Stimulated activated CD8-positive, alpha-beta memory T cell treated with anti-CD3 and anti-CD28 coated beads, Interleukin-2, amount 100 ng/mL, for 48 hours (primary cell): ENCODE measurements at places on chromosomes 5 and 9.

DNA sequence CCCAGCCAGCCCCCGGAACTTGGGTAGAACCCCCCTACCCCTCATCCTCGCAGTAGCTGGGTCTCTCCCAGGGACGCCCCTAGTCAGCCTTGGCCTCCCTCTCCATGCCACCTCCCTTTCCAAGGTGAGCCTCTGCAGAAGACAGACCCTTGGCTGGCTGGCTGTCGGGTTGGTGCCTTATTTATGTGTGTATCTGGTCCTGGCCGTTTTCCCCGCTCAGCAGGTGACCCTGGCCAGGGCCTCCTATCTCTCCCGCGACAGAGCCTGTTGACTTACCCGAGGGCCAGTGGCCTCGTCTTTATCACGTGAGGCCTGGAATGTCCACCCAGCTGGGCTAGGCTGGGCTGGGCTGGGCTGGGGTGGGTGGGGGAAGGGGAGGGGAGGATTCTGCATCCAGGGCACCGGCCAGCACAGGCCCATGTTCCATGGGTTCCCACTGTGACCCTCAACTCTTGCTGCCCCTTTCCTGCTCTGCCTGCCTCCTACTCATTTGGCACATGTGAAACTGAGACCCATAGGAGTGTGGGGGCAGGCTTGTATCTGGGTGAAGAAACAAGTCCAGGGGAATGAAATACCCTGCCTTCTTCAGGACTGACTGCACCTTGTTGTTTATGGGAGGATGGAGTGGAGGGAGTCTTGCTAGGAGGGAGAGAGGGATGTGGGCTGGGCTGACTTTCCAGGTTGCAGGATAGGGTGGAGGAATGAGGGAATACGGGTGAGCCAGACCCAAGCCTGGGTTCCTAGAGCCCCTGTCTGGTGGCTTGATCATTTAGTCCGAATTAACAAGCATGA lies 3.1 kb downstream of the CXXC5 start:
- DNase-seq, result no peak

DNA sequence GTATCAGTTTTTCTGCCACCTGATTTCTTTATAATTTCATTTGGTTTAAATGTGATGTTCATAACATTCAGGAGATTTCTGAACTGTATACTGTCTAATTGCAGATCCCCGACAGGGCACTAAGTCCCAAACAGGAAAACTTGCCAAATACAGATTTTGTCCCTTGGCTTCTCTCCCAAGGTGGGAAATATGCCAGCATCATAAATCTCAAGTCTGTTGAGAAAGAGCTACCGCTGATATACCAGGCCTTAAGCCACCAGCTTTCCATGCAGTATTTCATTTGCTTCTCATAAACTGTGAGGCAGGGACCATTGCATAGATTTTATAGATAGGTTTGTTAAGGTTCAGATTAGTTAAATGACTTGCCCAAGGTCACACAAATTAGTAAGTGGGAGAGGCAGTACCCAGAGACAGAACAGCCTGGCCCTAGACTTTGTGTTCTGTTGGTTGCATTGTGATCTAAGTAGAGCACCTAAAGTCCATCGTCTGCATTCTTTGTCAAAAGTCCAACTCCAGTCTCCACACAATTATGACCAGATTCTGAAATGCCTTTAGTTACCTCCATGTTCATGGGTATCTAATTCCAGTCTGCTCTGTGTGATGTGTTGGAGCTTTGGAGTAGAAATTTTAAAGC lies 16.2 kb downstream of the GPR21 start:
- no peak for DNase-seq

GRCh38 chr9:20095430-20096092 lies 306.7 kb upstream of the SLC24A2 start:
- no peak for DNase-seq

DNA sequence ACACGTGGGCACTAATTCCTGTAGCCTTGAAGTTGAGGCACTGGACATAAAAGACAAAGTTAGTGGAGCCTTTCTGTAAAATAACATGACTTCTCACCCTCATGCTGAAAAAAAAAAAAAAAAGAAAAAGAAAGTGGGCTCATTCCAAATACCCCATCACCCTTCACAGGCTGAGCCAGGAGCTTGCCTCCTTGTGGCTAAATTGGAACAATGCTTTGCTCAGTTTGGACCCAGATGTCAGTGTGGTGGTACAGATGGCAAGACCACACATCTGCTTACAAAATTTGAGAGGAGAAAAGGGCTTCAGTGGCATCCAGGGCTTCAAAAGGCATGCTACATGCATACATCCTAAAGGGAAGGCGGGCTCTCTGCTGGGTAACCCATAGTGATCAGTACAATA lies 342.8 kb downstream of the EBF1 start:
- no peak for DNase-seq

DNA sequence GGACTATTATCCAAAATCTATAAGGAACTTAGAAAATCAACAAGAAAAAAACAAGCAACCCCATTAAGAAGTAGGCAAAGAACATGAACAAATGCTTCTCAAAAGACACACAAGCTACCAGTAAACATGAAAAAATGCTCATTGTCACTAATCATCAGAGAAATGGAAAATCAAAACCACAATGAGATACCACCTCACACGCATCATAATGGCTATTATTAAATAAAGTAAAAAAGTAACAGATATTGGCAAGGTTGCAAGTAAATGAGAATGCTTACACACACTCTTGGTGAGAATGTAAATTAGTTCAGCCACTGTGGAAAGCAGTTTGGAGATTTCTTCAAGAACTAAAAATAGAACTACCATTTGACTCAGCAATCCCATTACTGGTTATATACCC lies 167.0 kb upstream of the DMRTA1 start:
- DNase-seq, result no peak

GRCh38 chr9:137689745-137690529 lies 71.1 kb downstream of the EHMT1 start:
- no peak for DNase-seq

- DNase-seq, result no peak
Measured at GRCh38 chr5:89253666-89254352, 370.8 kb upstream of the MEF2C start.

- DNase-seq, result peak; percentile 44
Measured at GRCh38 chr9:121698627-121699570, 47.5 kb downstream of the DAB2IP start.

GRCh38 chr5:150589862-150590601 lies 50.4 kb upstream of the SYNPO start:
- DNase-seq, result no peak

- no peak for DNase-seq
Measured at GRCh38 chr5:77798456-77798855, 22.3 kb upstream of the TBCA start.

- DNase-seq, result no peak
Measured at GRCh38 chr9:37447111-37447510, 18.1 kb downstream of the ZBTB5 start.

DNA sequence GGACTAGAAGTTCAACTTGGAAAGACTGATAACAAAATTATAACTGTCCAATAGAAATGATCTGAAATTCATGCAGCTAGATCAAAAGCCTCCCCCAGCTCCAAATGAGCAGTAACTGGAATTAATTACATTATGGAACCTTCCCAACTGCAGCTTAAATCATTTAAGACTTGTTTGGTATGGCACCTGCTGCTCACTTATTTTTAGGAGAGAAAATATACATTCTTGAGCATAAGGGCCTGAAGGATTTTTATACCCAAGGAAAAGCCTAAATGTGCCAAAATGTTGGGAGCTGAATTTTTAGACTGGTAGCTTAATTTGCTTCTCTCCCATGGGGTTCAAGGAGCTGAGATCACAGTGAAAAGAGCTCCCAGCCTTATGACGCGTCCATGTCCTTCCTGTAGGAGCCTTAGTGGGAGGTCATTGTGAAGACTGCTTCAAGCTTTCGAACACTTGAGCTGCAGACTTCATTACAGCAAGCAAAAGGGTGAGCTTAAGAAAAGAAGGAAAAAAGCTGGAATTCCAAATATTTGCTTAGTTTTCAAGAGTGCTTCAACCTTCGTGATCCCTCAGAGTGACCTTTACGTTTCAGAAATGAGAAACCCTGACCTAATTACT lies 276.0 kb downstream of the DMAC1 start:
- DNase-seq, result no peak

DNA sequence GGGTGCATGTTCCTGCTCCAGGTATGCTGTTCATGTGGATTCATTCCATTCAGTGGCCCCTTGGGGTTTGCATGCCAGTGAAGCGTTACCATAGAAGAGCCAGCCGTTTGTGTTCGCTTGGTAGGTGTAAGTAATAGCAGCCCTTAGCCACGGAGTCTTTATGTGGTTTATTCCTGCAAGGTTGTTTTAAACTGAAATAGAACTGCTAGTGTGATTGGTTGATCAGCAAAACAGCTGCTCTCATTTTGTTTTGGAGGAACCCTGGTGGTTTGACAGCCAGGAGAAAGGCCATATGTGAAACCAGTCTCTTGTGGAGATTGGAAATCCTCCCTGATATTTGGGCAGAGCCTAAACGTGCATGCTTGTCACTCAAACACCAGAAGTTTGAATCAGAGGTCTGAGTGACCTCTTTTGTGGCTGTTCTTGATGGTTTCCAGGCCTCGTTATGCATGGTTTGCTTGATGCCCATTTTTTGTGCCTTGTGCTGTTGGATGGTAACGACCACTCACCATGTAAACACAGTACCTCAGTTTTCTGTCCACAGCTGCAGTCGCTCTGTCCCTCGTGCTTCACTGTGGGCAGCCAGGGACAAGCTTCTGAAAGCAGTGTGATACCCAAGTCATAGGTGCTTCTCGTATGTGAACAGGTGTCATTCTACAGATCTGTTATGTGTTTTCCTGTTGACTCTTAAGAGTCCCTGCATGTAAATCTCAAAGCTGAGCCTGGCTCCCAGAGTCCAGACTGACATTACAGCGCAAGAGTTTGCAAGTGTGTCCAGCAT lies 58.3 kb upstream of the NXNL2 start:
- no peak for DNase-seq
